Activated CD4-positive, alpha-beta T cell treated with anti-CD3 and anti-CD28 coated beads, Interleukin-2, amount 50 U/mL, for 24 hours (primary cell): ENCODE measurements at places on chromosomes 5 and 9.

DNA sequence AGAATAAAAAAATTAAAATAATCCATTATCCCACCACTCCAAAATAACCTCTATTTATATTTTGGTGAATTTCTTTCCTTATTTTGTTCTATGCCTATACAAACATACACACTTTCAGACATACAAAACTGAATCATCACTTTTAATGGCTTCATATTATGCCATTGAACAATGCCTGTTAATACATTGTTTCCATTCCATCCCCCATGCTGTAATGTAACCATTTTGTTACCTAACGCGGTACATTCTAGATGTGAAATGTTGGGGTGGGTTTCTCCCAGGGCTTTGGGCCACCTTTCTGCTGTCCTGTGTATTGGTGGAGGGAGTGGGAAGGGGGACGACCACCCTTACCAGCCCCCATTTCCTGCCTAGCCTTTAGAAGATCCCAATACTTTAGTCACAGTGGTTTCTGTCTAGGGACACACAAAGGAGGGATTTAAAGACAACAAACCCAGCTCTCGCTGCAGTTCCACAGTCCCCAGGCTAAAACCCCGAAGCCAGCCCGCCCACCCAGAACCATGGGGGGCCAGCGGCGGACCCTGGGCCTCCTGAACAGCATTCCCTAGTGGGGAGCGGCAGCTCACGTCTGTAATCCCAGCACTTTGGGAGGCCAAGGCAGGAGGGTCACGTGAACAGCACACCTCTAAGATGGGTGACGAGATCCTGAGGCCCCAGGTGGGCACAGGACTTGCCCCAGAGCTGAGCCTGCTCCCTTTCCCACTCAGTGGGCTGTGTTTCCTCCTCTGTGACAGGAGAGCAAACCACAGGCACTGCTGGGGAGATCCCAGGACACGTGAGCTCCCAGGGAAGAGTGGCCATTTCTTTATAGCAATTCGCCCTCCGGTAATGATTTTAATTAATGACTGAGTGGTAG, 56.9 kb upstream of the STXBP1 start:
- no peak for DNase-seq

GRCh38 chr5:93076096-93076495, 504.9 kb downstream of the NR2F1-AS1 start:
- DNase-seq = no peak

DNA sequence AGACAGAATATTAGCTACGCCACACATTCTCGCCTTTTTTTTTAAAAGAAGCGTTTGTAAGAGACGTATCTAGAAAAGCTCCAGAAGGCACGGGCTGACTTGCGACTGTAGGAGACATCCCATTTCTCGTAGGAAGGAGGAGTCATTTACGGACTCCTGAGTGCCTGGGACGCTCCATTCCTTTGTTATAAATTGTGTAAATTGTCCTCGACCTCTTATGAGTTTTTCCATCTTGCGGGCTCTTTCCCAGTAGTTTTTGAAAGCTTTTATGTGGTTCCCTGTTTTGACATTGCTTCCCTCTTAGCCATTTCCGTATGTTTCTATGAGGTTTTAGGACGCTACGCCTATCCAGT, 1.0 kb downstream of the RABL6 start:
- no peak for DNase-seq

DNA sequence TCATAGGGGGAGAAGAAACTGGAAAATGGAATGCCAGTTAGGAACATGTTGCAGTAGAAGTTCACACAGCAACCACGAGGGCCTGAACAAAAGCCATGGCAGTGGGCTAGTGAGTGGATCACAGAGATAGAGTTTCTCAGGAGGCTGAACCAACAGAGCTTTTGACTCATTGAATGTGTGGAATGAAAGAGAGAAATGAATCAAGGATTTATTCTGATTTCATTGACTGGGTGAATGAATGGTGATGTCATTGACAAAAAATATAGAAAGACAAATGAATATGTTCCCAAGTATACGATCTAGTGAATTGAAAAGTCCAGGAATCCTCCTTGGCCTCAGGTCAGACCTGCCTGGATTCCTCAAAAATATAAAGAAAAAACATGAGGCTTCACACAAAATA, 99.2 kb downstream of the ZNF462 start:
- DNase-seq = no peak

DNA sequence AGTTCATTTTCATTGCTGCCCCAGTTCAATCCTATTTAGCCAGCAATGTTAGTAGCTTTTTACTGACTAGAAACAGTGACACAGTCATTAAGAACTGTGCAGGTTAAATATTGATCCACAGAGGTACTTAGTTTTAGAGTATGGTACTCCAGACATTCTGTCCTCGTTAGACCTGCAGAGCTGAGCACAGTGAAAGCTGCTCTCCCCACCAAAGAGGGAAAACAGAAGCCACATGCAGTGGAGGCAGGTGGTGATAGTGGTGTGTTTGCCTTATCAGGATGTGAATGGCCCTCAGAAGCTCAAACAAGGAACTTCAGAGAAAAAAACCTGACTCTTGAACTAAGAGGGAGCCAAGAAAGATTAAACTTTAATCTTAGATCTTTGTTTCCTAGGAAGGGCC, 75.5 kb downstream of the UNC13B start:
- DNase-seq = no peak

DNA sequence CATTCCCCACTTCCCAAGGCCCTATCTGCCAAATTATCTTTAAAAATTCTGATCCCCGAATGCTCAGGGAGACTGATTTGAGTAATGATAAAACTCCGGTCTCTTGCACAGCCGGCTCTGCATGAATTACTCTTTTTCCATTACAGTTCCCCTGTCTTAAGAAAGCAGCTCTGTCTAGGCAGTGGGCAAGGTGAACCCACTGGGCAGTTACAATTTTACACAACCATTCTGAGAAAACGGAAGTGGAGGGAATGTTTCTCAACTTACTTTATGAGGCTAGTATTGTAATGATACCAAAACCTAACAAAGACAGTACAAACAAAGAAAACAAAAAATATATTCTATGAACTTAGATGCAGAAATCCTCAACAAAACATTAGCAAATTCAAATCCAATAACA, 100.0 kb downstream of the MCTP1 start:
- DNase-seq = no peak

DNA sequence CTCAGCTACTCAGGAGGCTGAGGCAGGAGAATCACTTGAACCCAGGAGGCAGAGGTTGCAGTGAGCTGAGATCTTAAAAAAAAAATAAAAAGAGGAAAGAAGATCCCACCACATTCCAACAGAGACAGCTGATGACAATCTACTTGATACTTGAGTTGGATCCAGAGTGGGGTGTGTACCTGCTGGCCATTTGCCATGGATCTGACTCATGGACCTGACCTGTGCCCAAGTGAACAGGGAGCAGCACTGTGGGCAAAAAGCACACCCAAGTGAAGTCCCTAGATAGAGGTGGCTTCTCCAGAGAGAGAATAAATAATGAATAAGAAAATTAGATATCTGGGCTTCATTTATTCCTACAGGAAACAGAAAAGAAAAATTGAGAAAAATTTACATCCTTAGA, 81.2 kb upstream of the MIER3 start:
- no peak for DNase-seq

DNA sequence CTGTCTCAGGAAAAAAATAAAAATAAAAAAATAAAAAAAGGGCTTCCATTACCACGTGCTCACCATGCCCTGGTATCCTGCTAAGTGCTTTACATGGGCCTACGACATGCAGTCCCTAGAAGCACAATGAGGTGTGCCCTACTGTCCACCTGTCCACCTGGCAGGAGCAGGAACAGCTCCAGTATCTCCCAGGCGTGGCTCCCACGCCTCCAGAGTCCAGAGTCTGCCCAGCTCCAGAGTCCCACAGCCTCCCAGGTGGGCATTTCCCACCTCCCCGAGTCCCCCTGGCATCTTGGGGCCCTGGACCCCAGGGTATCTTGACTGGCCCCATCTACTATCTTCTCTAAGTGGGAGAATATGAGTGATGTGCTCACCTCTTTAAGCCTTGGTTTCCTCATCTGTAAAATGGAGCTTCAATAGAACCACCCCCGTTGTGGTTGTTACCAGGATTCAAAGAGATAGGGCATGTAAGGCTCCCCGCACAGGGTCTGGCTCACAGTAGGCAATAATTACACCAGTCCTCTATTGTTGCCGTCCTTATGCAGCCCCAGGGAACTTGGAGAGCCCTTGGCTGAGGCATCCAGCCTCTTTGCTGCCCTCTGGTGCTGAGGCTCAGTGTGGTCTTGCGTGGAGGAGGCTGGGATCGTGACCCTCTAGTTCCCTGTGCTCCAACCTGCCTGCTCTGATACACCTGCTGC, 8.9 kb downstream of the CXCL14 start:
- no peak for DNase-seq
